Activated CD4-positive, alpha-beta T cell treated with anti-CD3 and anti-CD28 coated beads for 1 hour (primary cell): ENCODE measurements at places on chromosomes 4 and X.

- no peak for DNase-seq
Measured at GRCh38 chr4:56990109-56990905, 11.6 kb downstream of the POLR2B start.

GRCh38 chr4:168394556-168394955, 76.0 kb upstream of the DDX60 start:
- no peak for DNase-seq

- DNase-seq, result no peak
Measured at GRCh38 chrX:23631136-23631535, 36.2 kb upstream of the PRDX4 start.

DNA sequence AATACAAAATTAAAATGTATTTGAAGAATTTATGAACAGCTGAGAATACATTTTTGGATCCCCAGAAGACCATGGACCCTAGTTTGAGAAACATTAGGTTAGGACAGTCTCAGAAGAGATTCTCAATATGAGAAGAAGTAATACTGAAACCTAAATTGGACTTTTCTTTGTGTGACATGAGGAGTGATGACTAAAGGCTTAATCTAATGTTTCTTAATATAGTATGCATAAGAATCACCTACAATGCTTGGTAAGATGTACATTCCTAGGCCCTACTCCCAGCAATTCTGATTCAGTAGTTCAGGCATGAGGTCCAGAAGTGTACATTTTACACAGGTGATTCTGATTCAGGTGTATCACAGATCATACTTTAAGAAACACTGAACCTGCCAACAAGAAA, 31.6 kb upstream of the HUWE1 start:
- no peak for DNase-seq

- no peak for DNase-seq
Measured at GRCh38 chrX:14427614-14428013, 101.7 kb upstream of the GLRA2 start.

DNA sequence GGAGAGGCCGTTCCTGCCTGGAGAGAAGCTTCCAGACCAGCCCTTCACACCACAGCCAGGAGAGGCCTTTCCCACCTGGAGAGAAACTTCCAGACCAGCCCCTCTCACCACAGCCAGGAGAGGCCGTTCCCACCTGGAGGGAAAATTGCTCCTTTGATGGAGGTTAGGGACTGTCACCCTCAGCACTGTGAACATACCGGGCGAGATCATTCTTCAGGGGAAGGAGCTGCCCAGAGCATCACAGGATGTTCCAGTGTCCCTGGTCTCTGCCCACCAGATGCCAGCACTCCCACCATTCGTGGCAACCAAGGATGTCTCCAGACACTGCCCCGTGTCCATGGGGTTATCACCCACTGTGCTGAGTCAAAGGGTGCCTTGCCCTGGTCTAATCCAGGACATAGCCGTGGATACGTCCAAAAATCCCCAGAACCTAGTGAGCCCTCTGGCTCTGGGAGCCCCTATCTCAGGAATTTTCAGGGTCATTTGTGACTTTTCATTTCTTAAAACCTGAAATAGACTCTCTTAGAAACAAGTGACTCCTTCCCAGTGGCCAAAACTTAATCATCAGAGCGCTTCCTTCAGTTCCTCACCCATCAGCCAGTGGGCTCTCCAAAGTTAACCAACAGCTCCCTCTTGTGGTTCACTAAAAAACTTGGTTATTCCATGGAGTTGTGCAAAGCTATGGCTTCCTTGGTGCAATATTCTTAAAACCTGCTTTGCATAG, 80.2 kb downstream of the CRMP1 start:
- DNase-seq, result no peak

DNA sequence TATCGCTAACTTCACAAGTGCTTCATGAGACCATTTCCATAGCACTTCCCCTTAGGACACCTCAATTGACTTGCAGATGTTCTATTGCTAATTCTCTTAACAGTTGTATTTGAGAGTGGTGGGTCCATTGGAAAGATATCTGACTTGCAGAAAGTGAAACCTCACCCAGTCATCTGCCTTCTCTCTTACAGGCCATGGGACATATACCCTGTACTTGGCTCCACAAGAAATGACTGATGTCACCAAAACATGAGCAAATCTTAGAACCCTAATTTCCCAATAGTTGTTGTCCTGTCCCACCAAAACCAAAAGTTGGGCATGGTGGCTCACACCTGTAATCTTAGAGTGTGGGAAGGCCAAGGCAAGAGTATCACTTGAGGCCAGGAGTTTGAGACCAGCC, 101.9 kb upstream of the MAML3 start:
- no peak for DNase-seq

GRCh38 chr4:183136855-183137254, 37.8 kb downstream of the WWC2 start:
- no peak for DNase-seq

DNA sequence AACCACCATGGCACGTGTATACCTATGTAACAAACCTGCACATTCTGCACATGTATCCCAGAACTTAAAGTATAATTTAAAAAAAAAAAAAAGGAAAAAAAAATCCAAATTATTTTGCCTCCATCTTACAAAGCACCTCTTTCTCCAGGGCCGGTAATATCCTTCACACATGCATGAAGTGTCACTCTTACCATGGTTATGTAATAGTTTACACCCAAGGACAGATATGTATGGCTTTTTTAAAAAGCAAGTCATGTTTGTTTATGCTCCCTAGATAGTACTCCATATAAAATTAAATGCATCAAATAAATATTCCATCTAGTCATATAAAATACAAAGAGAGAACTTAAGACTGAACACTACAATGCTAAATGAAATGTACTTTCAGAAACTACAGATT, 22.5 kb downstream of the CHIC2 start:
- no peak for DNase-seq

DNA sequence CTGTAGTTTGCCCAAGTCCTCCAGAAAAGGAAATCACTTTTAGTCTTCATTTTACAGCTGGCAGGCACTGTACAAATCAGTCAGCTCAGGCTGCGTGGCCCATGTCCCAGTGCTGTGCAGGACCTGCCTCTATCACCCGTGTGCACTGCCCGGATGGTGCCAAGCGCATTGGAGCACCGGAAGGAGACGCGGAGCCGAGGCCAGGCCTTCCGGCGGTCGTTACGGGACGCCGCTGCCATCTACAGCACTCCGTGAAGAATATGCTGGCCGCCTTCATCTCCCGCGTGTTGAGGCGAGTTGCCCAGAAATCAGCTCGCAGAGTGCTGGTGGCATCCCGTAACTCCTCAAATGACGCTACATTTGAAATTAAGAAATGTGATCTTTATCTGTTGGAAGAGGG, at the start of gene PDHA2:
Gene PDHA2, plus strand, starts transcription at position 203 of the 400 bp plus-strand sequence. Its CDS starts 58 bp downstream, at position 261.
- no peak for DNase-seq

DNA sequence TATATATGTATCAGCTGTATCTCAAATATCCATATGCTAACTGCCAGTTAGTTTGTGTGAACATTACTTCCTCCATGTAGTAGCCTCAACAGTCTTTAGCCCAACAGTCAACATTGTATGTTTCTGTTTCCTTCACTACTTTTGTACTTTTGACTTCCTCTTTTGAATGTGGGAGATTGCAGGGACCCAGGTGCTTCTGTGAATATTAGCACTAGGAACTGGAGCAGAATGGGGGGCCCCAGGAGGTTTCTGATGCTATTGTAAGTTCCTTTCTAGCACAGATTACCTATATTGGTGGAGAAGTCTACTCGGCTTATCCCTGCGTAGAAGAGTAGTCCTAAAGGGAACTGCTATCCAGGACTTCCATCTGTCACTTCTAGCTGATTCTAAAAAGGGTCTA, 2.3 kb downstream of the PLAC8 start:
- DNase-seq, result no peak

DNA sequence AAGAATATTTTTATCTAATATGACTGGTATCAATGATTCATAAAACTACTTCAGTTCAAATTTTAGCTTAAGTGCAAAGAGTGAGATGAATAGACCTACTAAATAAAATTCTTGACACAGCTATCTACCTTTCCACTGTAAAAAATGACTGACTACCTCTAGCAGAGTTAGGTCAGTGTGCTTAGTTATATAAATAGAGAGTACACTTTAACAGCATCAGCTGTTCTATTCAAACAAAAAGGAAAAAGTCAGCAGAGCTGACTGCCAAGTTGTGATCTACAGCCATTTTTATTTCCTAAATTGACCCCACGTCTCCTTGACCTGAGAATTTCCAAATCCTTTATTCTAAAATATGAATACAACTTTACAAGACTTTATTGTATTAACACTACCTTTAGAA, 262.4 kb downstream of the CAMK2D start:
- no peak for DNase-seq

- DNase-seq, result no peak
Measured at GRCh38 chr4:152159773-152160172, 376.1 kb downstream of the FBXW7 start.

DNA sequence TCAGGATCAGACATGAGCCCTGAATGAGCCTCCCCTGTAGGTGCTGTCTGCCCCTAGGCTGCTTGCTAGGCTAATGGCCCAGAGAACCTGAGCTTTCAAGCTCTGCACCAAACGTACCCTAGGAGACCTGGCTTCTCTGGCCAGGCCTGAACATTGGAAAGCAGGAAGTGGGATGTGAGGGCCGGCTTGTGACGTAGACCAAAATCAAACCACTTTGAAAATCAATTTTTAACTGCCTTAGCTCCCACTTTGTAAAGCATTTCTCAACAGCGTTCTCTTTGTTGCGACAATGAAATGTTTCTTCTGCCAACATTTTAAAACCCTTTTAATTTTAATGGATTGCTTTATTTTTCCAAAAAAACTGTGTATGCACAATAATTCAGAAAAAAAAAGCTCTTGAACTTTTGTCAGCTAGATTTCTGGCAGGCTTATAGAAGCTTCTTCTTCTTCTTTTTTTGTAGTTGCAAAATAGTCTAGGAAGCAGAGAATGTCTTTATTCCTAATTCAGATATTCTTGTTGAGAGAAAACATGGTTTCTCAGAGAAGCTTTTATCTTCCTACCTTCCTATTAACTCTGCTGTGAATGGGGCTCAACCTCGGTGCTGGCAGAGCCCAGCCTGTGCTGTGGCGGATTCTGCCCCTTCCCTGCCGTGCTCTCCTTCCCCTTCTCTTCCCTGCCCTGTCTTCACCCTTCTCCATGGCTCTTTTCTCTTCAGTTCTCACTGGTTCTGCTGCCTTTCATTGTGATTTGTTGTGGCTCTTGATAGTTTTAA, 145.2 kb upstream of the SFRP2 start:
- no peak for DNase-seq

DNA sequence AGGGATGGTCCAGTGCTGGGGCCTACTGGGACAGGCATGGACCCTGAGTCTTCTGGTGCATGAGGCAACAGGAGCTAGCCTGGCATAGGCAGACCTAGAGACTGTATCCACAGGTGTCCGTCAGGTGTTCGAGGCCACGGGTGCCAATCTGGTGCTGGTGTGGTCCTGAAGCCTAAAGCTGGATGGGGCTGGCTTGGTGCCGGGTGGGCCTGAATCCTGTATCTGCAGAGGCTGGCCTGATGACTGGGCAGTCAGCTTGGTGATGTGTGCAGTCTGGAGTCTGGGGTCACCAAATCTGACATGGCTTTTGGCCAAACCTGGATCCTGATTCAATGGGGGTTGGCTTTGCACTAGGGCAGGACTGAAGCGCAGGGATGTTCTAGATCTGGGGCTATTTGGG, 269.8 kb upstream of the GRIA3 start:
- DNase-seq, result no peak

DNA sequence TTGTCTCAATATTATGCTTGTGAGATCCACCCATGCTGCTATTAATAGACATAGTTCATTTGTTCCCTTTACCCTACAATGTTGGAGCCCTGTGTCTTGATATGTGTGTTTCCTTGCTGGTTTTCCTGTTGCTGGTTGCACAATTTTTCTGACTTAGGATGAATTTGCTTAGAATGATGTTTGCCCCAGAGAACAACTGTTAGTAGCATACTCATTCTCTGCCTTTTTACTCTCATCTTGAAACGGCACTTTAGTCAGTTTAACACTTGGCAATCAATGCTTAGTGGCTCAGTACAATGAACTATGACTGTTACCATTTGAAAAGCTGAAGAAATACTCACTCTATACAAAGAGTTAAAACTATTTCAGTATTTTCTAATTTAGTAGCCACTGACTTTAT, 158.8 kb upstream of the NDST4 start:
- DNase-seq, result no peak

GRCh38 chrX:35890699-35891098, 28.8 kb upstream of the CFAP47 start:
- no peak for DNase-seq

- no peak for DNase-seq
Measured at GRCh38 chrX:12011075-12011474, 127.2 kb upstream of the FRMPD4 start.

DNA sequence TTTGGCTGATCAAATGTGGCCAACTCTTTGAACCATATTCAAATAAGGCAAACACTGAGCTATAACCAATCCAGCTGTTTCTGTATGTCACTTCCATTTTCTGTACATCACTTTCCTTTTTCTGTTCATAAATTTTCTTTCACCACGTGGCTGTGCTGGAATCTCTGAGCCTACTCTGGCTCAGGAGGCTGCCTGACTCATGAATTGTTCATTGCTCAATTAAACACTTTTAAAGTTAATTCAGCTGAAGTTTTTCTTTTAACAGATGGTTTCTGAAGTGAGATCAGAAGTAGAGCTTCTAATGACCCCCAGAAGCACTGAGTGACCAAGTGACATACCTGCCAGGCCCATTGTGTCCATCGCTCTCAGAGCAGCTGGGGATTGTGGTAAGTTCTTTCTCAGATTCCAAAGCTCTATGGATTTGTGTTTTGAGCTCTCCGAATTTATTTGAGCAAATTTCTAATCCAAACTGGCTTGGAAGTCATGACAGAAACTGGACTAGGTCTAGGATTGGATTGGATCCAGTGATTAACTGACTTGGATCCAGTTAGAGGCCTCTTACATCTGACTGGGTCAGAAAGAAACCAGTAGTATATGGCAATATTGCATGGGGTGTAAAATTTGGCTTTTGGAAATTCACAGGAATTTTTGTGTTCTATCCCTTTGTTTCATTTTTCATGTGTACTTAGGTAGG, 121.2 kb upstream of the BANK1 start:
- no peak for DNase-seq

- DNase-seq, result no peak
Measured at GRCh38 chr4:189278597-189279165, 662.0 kb upstream of the FRG1 start.

DNA sequence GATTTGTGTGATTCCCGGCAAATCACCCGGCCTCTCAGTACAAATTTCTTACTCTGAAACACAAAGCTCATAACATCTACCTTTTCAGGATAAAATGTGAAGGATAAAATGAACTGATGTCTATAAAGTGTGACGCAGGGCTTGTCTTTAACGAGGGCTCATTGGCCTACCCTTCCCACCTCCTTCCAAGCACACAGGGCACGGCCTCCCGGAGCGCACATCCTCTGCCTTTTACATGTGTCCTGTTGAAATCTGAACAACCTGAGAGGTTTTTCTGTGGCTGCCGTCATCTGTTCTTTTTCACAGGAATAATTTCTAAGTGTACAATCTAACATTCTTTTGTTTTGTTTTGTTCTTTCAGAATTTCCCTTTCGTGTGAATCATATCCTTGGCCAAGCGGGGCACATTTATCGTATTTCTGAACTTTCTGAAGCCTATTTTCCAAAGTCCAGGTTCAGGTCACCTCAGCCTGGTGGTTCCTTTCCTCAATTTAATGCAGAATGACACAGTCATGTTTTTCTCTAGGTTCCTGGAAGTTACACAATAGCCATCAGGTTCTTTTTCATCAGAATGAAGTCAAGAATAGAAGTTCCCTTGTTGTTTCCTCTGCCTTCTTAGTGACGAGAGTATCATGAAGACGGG, 53.1 kb upstream of the SPRY1 start:
- no peak for DNase-seq
